Activated CD4-positive, alpha-beta T cell treated with anti-CD3 and anti-CD28 coated beads for 36 hours (primary cell): ENCODE measurements at places on chromosomes 3 and 15.

DNA sequence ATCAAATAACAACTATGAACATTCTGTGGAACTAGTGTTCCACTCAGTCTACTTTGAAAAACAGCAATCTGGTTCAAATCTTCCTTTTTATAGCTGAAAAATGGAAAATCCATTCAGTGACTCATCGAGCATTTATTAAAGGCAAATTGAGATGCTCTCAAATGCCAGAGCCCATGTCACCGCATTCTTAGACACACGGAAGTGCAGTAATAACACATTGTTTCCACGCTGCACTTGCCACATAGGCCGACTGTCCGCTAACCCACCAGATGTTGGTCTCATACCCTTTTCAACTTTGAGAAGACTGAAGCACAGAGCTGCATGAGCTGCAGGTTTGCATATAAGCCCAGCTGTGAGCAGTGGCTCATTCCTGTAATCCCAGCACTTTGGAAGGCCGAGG lies 95.9 kb downstream of the TMEM266 start:
- no peak for DNase-seq

DNA sequence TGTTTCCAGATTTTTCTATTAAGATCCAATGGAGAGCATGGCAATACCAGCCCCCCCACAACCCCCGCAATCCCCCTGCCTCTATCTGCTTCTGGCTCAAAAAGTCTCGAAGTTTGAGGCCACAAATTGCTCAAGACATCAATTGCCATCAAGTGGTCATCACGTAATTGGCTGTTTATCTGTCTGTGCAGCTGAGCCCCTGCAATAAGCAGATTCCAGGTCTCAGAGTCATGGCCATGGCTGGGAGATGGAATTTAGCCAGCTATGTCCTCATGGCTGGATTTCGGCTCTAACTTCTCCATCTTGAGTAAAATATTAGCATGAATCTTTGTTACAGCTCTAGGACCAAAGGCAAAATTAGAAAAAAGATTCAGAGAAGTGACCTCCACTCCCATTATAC lies 22.7 kb downstream of the SSUH2 start:
- no peak for DNase-seq

- DNase-seq, result no peak
Measured at GRCh38 chr3:24722087-24722486, 227.4 kb upstream of the THRB start.

DNA sequence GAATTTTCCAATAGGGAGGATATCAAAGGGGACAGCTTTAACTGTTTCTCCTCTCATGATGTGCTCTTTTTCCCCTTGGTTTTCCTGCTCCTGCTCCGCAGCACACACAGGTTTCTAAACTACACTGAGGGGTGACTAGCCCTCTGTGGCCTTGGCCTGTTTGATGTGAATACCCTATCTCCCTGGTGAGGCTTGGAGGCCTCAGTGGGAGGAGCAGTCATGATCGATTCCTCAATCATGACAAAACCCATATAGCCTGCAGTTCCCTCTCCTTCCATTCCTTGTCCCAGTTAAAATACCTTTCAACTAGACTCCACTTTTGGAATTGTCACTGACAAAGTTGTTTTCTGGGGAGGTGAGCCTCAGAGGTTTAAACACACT lies 24.0 kb upstream of the USP3 start:
- no peak for DNase-seq

DNA sequence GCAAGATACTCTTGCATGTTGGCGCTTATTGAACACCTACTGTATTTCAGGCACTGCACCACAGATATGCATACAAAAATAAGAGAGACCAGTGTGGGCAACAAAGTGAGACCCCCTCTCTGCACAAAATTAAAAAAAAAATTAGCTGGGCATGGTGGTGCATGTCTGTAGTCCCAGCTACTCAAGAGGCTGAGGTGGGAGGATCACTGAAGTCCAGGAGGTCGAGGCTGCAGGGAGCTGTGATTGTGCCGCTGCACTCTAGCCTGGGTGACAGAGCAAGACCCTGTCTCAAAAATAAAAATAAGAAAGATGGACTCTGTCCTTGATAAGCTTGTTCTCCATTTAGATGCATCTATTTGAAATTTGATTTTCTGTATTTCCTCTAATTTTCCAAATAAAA lies 20.8 kb downstream of the FEM1B start:
- DNase-seq, result no peak

DNA sequence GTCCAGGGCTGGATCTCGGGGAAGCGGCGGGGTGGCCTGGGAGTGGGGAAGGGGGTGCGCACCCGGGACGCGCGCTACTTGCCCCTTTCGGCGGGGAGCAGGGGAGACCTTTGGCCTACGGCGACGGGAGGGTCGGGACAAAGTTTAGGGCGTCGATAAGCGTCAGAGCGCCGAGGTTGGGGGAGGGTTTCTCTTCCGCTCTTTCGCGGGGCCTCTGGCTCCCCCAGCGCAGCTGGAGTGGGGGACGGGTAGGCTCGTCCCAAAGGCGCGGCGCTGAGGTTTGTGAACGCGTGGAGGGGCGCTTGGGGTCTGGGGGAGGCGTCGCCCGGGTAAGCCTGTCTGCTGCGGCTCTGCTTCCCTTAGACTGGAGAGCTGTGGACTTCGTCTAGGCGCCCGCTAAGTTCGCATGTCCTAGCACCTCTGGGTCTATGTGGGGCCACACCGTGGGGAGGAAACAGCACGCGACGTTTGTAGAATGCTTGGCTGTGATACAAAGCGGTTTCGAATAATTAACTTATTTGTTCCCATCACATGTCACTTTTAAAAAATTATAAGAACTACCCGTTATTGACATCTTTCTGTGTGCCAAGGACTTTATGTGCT lies 527 bp downstream of the B2M start:
- peak; percentile 72 for DNase-seq

- DNase-seq, result no peak
Measured at GRCh38 chr3:151322511-151322910, 5.9 kb upstream of the GPR87 start.

DNA sequence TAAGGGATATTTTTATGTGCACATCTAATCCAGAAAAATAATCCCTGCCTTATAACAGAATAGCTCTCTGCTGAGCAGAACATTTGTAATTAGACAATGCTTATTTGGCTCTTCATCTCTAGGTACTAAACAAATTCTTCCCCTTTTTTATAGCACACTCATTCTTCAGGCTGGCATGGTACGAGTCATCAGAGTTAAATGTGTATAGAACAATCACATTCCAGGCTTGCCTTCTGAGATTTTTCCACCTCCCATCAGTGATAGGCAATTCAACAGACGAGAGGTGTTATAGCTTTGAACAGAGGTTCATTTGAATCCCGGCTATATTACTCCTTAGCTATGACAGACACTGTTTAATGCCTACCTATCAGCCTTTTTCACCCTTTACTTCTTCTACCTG lies 21.4 kb upstream of the SPPL2A start:
- DNase-seq, result no peak

GRCh38 chr15:98233873-98234272 lies 273.4 kb downstream of the ARRDC4 start:
- no peak for DNase-seq

GRCh38 chr3:12325586-12326515 lies 37.0 kb downstream of the PPARG start:
- no peak for DNase-seq

GRCh38 chr3:17431004-17431403 lies 311.4 kb downstream of the TBC1D5 start:
- no peak for DNase-seq

DNA sequence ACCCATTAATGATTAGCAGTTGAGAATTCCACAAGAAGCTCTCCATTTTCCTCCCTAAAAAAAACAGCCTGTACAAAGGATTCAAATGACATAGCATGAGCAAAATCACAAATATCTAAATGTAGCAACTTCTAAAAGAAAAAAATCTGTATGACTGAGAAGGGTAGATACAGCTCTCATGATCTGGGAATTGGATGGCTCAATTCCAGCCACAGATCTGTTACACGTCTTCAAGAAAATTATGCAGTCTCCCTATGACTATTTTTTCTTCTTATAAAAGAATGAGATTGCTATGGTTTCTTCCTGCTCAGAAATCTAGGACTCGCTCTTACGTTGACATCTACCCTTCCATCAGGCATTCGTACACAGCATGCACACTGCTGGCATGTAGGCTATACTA lies 71.5 kb downstream of the PLCH1 start:
- no peak for DNase-seq

- DNase-seq, result no peak
Measured at GRCh38 chr15:69486481-69487110, 34.0 kb downstream of the RPLP1 start.

- no peak for DNase-seq
Measured at GRCh38 chr3:167611718-167612117, 42.0 kb downstream of the WDR49 start.

- DNase-seq, result no peak
Measured at GRCh38 chr15:66153549-66154415, 99.8 kb downstream of the MEGF11 start.

GRCh38 chr15:70087708-70088352 lies 9.9 kb downstream of the TLE3 start:
- DNase-seq, result no peak

DNA sequence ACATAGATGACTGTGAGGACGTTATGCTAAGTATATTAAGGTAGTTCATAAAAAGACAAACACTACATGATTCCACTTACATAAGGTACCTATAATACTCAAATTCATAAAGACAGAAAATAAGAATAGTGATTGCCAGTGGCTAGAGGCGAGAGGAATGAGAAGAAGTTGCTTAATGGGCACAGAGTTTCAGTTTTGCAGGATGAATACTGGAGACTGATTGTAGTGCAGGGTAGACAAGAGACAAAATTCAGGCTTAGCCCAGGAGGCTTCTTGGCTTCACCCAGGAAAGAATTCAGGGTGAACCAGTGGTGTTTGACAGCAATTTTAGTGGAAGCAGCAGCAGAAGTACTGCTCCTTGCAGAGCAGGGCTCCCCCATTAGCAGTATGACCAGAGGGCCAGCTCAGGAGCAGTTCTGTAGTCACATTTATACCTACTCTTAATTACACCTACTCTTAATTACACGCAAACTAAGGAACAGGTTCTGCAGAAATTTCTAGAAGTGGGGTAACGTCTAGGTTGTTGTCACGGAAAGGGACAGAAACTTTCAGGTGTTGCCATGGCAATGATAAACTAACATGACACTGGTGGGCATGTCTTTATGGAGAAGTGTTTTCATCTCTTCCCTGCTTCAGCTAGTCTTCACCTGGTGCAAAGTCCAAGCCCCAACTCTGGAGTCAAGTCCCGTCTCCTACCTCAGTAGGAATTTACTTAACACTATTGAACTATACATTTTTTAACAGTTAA lies 55.2 kb downstream of the TBL1XR1 start:
- no peak for DNase-seq

GRCh38 chr3:7445331-7445730 lies 584.4 kb downstream of the GRM7 start:
- DNase-seq, result no peak

GRCh38 chr15:88932271-88932874 lies 19.2 kb upstream of the MFGE8 start:
- no peak for DNase-seq

GRCh38 chr3:144031938-144032337 lies 60.3 kb downstream of the DIPK2A start:
- DNase-seq, result no peak

DNA sequence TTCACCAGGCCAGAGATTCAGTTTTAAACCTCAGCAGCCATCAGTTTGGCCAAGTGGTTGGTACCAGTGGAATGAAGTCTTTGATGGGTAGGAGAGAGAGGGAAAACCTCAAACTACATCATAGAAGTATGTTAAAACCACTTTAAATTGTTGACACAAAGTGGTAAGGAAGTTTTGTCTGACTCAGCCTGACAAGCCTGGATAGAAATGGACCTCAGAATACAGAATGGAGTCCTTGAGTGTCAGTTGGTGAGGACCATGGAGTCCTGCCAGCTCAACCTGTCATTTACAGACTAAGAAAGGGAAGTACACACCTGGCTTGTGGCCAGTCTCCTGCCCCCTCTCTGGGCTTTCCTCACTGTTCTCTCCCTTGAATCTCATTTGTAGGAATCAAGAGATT lies 12.1 kb downstream of the EAF1 start:
- DNase-seq, result no peak

GRCh38 chr15:68589783-68590710 lies 11.3 kb downstream of the CORO2B start:
- no peak for DNase-seq

GRCh38 chr3:89845053-89845452 lies 737.6 kb downstream of the EPHA3 start:
- DNase-seq, result no peak

DNA sequence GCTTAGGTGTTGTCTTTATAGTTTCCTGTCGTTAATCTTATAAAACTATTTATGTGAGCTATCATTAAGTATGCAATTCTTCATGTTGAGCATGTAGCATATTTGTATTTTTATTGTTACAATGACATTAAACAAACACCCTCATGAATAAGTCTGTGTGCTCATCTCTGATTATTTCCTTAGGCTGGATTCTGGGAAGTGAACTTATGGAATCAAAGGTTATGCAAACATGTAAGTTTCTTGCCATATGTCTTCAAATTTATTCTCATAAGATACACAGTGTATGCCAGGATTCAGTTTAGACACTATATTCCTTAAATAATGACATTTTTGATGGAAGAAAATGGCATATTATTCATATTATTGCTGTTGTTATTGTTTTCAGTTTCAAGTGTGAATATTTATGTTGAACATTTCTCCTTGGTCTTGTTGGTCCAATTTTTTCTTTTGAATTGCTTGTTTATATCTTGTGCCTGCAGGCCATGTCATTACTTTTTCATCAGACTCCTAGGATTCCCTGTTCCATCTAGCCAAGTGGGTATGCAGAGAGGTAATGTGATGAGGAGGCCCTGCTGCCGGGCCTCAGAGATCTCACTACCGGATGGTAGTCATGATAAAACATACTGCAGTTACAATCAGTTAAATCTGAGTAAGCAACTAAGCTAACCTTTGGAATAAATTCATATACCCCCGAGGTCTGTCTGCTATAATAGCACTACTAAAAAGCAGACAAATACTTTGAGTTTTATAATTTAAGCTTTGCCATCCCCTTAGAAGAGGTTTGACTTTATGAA lies 684.3 kb upstream of the SGO1 start:
- no peak for DNase-seq

DNA sequence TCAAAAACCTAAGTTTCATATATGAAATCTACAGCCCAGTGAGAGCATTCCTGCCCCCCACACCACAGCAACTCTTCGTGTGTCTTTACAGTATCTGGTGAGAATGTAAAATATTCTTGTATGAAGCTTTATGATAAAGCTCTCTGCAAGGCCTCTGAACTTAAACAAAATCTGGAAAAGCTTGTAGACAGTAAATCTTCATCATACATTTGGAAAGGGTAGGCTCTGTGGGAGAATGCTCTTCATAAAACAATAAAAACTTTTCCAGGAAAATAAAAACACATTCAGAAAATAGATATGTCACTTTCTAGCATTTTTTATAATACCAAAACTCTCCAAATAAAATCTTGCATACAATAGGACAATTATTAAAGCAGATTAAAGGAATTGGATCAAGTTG lies 1009.5 kb downstream of the NAALADL2 start:
- DNase-seq, result no peak

DNA sequence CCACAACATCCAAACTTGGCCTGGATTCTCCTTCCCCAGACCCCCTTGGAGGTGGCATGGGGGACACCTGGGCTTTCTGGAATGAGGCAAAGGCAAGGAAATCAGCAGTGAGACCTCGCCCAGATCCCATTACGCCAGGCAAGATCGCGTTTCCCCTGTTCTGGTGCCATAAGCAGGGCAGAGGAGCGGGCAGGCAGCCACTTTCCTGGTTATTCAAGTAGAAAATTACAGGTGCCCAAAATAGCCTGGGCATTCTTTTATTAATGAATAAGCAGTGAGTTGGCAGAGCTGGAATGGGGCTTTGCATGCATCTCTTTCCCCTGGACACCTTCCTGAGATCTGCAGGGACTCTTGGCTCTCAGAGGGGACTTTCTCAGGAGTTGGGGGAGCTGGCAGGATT lies 31.5 kb upstream of the FAM107A start:
- DNase-seq, result no peak
